NCI-H2227 treated with DMSO at 0.1 percent for 48 hours (cell line): ENCODE measurements at places on chromosomes 2 and 18.
A peak's percentile ranks its signal among the peaks of the same experiment; 100 is the strongest.

DNA sequence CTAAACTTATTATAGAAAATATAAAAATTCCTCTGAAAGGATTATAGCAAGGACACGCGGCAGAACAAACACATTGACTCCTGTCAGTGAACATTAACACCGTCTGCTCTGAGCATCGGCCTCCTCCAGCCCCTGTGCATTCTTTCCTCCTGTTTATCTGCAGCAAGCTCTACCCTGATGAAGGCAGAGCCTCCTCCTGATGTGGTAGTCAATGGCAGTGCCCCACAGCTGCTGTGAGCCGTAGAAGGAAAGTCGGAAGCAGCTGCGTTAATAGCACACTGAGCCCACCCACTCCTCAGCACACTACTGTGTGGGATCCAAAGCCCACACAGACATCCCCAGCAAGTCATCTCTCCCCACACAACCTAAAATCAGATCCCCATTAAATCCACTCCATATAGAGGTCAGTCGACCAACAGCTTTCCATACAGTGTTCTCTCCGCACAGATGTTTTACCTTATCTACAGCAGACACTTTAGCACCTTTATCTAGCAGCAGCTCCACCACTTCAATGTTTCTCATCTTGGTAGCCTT is 41.0 kb downstream of the KIDINS220 start:
- no peak for DNase-seq

GRCh38 chr2:185862657-185863398 is 124.2 kb downstream of the FSIP2 start:
- no peak for DNase-seq

DNA sequence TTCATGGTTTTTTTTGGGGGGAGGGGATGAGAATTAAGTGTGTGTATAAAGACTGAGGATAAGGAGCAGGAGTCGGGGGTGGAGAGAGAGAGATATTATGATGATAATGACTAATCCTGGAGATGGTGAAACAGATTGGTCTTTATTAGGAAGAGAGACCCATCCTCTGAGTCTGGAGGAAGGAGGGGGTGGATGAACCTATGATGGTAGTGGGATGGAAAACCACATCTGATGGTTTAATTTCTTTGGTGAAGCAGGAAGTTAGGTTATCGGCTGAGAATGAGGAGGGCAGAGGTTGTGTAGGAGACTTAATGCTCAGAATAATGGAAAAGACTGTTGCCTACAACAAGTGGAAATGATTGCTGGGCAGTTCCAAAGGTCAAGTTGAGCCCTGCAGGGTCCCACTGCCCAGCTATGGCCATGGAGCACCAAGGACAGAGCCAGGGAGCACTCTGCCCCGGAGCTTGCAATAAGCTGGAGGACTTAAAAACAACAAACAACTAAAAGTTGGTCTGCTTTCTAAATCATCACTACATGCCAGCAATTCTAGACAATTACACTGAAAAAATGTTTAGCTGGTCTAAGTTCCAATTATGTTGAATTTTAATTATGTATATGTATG is 7.9 kb downstream of the SLC16A14 start:
- DNase-seq: no peak

- no peak for DNase-seq
Observed at GRCh38 chr2:173511357-173511756, 156.7 kb downstream of the CDCA7 start.

GRCh38 chr2:73376681-73377080 is 9.0 kb upstream of the ALMS1 start:
- no peak for DNase-seq

- no peak for DNase-seq
Observed at GRCh38 chr2:235247001-235247400, 246.8 kb upstream of the AGAP1 start.

DNA sequence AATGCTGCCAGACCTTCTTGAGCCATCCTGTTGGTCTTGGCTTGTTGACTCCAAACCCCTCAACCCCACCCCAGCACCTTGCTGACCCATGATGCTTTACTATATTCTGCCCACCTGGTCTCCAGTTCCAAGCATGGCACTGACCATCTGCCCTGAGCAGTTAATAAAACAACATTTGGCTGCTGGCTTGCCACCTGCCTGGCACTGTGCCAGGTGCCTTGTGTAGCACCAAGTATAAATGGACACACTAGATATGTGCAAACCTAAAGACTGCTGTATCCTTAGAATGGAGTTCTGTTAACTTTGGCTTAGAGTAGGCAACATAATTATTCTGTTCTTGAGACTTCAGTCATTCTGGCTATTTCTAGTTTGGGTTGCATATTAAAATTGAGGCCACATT is 91.4 kb downstream of the ACSL3 start:
- no peak for DNase-seq

DNA sequence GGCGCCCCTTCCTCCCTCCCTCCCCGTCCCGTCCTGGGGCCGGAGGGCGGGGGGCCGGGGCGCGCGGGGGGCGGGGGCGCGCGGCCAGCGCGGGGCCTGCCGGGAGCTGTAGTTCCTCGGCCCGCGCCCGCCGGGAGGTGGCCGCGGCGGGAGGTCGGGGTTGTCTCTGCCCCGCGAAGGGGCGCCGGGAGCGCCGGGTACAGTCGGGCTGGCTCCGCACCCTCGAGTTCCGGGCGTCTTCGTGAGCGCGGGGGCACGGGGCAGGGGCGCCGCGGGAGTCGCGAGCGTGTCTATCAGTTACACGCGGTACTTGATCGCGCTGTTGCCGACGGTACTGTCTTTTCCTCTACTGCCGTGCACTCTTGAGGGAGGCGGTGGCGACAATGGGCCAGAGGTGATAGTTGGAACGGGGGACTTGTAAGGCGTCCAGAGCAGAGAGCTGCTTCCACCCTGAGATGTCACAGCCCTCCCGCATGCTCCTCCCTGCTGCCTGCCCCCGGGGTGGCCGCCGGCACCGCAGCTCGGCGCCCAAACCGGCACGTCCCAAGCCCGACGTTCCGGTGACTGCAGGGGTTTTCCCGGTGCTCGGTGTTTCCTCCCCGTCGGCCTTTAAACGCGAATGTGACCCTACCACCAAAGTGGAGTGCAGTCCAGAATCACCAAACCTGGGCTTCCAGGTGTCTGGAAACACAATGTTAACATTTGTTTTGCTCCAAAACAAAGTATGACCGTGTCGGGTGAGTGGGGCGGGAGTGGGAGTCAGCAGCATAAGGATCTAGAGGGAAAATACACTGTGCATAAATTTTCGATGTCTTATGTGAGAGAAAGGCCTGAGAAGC is at the start of gene PRKD3:
TSS of gene PRKD3 (minus strand) at position 48 of the 839 bp plus-strand sequence. CDS start 8,309 bp downstream, outside the sequence.
- peak; percentile 79 for DNase-seq

DNA sequence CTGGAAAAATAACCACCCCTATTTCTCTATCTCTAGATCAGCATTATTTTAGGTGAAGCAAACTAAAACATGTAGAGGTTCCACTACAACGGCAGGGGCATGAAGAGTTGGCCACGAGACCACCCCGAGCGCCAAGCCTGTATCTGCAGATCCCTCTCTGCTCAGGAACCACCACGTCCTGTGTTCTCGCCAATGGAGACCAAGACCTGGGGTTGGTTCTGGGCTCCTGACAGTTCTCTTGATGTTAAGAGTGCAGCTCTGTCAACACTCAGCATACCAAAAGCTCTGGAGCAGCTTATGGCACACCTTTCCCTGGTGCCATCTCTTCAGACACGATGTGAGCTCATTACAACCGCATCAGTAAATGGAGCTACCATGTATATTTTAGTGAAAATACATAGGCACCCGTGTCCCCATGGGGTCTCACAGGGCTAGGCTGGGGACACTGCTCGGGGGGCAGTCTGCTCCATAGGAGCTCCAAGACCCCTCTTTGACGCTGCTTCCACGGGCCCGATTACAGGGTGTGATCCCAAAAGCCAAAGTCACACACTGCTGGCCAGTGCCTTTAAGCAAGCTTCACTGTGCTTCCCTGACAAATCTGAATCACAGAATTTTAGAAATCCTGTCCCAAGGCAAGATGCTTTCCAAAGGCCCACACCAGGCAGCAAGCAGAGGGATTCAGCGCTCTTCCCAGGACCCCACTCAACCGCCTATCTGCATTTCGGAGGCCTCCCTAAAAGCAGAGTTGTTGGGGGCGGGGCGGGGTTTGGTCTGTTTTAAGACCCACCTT is 72.2 kb downstream of the EMILIN2 start:
- no peak for DNase-seq

GRCh38 chr2:237060534-237061312 is 25.0 kb upstream of the COPS8 start:
- peak; percentile 82 for DNase-seq

GRCh38 chr2:216730871-216731270 is 35.5 kb upstream of the IGFBP5 start:
- no peak for DNase-seq

DNA sequence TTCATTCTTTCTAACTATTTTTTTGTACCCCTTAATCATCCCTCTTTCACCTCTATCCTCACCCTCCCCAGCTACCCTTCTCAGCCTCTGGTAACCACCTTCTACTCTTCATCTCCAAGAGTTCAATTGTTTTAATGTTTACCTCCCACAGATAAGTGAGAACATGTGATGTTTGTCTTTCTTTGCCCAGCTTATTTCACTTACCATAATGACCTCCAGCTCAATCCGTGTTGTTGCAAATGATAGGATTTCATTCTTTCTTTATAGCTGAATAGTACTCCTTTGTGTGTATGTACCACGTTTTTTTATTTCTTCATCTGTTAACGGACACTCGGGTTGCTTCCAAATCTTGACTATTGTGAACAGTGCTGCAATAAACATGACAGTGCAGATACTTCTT is 22.1 kb upstream of the TMEM37 start:
- DNase-seq: no peak

DNA sequence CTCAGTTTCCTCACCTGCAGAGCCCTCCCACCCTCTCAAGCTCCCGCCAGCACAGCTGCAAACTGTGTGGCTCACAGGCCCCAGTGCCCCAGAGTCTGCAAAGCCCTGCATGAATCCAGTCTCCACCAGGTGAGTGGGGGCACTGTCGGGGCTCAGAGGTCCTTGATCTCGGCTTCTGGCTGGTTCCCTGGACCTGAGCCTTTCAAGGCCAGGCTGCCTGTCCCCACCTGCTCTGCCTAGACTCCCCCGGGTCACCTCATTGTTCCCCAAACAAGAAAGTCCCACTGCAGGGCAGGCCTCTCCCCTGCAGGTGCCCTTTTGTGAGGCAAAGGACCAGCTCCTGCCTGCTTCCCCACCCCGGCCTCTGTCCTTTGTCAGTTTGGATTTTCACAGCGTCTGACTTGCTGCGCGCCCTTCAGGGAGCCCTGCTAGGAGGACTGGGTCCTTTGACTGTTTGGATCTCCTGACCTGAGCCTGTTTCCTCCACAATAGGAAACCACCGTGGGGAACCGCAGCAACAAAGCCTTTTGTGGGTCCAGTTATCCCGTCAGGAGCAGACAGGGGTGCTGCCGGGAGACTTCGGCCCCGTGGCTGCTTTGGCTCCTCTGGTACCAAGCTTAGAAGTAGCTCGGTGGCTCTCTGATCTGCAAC is 200.5 kb upstream of the HDAC4 start:
- no peak for DNase-seq

GRCh38 chr2:147311058-147311430 is 533.8 kb upstream of the ACVR2A start:
- no peak for DNase-seq

- DNase-seq: no peak
Observed at GRCh38 chr2:38704664-38705063, 38.8 kb downstream of the GALM start.
